ENCODE measurements at places on chromosomes 11 and 22.

GRCh38 chr22:22888571-22889353, 1.1 kb downstream of the IGLL5 start:
- DNase-seq: no peak

GRCh38 chr11:99554232-99554903, 533.6 kb downstream of the CNTN5 start:
- DNase-seq: no peak

DNA sequence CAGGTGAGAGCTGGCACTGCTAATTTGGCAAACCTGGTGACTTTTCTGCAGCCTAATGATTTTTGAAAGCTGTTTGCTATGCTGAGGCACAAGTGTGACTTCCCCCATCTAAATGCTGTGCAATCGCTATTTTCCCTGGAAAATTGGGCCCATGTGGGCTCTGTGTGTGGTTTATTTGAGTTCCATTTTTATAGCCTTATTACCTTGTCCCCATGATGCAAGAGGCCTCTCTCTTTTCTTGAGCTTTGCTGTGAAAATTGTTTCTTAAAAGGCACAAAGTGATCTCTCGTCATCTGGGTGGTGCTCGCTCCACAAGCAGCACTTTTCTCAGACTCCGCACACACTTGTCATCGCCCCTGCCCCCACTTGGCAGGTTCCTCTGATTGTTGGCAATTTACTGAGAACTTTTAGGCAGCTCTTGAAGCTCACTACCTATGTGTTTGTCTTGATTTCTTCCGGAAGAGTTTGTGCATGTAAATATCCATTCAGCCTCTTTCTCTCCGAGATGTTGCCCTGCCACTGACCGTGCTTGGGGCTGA, 24.9 kb downstream of the BMAL1 start:
- DNase-seq: no peak

DNA sequence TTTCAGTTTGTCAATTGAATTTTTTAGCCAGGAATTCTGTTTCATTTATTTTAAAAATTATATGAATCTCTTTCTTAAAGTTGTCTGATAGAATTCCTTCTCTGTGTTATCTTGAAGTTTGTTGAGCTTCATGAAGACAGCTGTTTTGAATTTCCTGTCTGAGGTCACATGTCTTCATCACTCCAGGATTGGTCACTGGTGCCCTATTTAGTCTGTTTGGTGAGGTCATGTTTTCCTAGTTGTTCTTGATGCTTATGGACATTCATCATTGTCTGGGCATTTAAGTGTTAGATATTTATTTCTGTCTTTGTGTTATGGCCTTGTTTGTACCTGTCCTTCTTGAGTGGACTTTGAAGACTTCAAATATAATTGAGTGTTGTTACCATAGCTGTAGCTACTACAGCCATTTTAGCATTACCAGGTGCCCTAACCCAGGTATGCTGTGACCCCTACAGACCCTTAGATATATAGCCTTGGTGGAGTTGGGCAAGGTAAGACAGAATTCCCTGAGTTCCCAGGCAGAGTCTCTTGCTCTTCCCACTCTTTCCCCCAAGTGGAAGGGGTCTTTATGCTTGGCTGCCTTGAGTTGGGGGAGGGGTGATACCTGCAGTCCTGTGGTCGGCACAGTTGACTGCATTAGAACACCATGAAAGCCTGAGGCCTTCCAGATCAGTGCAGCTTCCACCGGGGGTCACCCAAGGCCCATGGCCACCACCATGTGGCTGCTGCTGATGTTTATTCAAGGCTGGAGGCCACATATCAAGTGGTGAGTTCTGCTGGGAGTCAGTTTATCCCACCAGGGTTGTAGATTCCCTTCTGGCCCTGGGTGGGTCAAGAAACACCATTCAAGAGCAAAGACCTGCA, 229.6 kb downstream of the DYNC2H1 start:
- DNase-seq: no peak

- no peak for DNase-seq
Observed at GRCh38 chr22:30244066-30244465, 2.5 kb downstream of the LIF start.

DNA sequence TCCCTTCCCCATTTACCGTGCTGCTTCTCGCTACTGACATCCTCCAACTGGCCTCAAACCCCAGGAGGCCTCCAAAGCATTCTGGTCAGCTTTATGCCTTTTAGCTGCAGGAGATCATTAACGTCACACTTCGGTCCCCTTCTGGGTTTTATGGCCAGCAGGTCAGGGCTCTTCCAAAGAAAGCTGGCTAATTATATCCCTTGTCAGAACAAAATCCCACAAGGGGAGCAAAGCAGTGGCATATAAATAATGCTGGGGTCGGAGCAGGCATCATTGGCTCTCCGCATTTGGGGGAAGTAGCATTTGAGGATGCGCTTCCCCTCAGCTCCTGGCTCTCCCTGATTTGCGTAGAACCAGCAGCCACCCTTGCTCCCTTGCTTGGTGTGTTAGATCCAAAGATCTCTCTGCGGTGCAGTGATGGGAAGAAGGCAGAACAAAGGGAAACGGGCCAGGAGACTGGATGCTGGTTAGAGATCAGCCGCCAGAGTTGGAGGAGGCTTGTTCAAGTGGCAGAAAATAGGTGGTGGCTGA, 117.4 kb downstream of the DBX1 start:
- DNase-seq: no peak

- no peak for DNase-seq
Observed at GRCh38 chr11:25057861-25058260, 561.0 kb downstream of the LUZP2 start.

DNA sequence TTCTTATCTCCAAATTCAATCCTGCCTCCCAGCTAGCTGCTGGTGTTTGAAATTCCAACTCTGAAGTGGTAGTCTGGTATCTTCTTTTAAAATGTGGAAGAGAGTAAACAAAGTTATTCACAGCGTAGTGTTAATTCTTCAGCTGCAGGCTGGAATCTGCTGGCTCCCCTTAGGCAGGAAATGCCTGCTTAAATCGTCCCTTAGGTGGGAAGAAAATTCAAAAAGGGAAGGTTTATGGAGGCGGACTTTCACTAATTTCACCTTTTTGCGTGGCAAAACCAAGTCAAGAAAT, 439.0 kb upstream of the CCDC90B start:
- DNase-seq: no peak

DNA sequence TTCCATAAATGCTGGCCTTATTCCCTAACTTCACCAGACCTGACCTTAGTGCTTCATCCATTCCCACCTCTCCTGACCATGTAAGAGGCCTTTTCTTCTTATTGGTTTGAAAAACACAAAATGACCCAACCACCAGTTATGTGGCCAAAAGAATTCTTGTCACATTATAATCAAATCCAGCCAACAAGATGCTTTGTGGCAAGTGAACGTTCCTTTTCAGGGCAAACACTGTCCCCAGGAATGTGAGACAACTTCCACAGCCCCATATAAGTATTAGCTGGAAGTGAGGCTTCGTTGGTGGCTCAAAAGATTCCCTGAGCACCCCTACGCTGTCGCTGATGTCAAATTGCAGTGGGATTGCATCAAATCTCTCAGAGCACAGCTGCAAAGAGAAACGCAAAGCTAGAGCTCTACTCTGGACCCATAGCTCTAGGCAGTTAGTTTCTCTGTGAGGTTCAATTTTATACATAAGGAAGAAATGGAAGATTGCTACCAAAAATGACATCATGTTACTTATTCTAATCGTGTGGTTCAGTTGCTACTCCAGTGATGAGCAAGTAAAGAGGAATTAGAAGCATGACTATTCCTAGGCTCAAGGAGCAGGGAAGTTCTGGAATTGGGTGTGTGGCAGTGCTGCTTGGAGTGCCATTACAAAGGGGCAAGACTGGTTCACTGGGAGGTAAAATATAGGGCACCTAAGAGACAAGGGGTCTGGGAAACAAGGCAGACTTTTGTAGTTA, 26.1 kb downstream of the GLYATL1 start:
- DNase-seq: no peak

DNA sequence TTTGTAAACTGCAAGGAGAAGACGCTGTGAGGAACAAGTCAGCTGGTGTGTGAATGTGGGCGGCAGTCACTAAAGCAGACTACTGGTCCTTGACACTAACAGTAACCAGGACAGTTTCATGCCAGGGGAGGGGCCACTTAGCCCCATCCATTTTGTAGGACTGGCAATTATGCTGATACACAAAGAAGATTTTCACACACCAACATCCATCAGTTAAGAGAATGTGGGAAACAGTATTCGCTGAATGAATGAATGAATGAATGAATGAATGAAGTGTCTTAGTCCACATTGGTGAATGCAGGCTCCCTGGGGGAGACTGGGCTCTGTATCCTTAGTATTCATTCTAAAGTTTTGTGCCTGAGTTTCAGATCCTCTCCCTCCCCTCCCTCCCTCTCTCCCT, 590.4 kb downstream of the BRD1 start:
- DNase-seq: no peak

DNA sequence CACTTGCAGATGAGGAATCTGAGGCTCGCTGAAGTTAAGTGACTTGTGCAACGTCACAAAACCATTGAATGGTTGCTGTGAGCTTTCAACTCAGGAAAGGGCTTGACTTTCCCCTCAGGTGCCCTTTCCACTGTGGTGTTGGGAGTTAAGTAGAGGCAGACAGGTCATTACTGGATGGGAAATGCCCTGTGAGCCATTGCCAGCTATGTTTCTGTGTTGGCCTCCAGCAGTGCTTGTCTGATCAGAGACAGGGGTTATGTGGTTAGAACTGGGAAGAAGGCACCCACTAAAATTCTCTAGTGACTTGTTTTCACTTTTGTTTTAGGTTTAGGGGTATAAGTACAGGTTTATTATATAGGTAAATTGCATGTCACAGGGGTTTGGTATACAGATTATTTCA, 96.6 kb downstream of the FDX1 start:
- DNase-seq: no peak

- DNase-seq: peak; percentile 3
Observed at GRCh38 chr11:77191823-77192495, 63.9 kb downstream of the MYO7A start.

DNA sequence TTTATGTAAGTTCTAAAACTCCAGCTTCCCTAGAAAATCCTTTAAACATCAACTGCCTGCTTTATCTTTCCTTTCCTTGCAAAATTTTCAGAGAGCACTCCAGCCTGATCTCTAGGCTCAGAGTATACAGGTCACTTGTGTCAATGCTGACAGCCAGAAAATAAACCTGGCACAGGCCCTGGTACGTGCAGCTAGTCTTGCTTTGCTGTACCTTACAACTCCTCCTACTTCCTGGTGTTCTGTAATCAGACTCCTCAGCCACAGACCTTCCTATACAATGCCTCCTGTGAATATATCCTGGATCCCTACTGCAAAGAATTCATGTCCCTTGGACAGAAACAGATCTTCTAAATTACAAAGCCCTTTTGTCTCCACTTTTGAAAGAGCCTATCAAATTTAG, 24.2 kb upstream of the TMEM123 start:
- DNase-seq: no peak

Data from stimulated activated CD8-positive, alpha-beta memory T cell treated with anti-CD3 and anti-CD28 coated beads, Interleukin-7, amount 100 ng/mL, for 1 hour (primary cell).